GDM1 (cell line): ENCODE measurements at places on chromosomes 12 and 14.

DNA sequence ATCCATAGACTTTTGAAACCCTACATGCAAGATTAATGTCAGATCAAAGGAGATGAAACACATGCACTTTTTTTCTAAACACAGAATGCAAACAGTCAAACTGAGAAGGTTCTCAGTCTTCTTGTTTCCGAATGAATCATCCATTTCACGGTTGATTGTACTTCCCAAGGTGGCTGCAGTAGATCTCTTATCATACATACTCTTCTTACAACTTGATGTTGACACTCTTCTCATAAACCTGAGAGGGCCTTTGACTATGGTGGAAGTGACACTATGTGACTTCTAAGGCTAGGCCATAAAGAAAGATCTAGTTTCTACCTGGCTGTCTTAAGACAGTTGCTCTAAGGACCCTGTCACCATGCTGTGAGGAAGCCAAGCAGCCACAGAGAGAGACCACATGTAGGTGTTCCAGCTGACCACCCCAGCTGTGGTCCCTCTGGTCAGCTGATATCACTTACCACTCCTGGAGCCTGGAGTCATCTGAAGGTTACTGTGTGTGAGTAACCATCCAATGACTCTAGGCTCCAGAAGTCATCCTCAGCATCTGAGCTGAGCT is 67.2 kb upstream of the HMGA2 start:
- no peak for DNase-seq

GRCh38 chr14:80350707-80351106 is 139.4 kb upstream of the DIO2 start:
- no peak for DNase-seq

DNA sequence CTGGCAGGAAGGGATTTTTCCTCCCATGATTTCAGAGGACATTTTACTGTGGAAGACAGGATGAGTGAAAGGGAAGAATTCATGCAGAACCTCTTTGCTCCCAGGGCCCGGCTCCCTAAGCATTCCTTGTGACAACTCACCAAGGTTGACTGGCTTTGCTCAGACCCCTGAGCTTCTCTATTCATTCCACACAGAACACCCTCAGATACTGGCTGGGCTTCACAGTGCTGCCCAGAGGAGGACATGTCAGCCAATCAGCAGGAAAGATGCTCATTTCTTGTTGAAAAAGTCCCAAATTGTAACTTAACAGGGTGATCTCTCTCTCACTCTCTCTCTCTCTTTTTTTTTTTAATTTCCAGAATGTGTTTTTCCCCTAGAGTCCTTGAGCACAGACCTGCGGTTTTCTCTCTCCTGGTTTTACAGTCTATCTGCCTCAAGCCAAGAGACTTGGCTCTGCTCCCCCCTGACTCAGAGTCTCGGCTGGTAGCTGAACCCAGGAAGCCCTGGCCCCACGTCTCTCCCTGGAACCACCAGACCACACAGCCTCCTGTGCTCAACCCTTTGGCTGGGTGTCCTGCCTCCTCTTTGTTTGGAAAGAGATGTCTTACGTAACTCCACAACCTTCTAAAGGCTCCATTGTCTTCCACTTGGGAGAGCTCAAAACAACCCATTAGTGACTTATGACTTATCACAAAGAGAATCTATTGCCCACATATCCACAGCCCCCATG is 43.9 kb downstream of the SSPN start:
- no peak for DNase-seq

GRCh38 chr12:69916544-69917235 is 91.7 kb downstream of the MYRFL start:
- DNase-seq: no peak

- no peak for DNase-seq
Measured at GRCh38 chr12:59314209-59314608, 281.6 kb upstream of the SLC16A7 start.

DNA sequence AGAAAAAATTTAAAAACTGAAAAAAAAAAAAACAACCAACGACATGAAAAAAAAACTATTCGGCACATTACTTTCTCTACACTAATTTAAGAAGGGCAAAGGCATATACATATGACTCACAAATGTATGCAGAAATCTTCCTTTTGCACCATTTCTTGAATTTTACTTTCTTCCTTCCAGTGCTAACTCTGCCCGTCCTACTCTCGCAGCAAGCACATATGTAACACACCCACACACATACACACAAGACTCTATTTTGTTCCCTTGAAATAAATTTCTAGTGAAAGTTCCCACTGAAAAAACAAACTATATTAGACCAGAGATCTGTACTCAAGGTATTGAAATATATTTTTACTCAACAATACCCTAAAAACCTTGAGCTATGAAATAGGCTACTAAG is 14.6 kb downstream of the BTG1 start:
- DNase-seq: no peak

DNA sequence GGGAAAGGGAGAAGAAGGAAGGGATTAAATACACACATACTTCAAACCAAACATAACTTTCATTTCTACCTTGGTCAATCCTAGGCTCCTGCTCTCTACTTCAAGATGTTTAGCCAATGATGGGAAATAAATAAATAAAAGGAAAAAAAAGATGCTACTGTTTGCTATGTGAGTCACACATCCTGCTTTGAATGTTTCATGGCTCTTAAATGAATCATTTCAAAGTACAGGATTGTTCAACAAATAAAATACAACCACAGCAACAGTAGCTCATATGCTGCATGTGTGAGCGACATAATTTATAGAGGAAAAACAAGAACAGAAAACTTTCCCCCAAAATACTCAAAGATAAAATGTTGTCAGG is 54.3 kb upstream of the NPFF start:
- DNase-seq: no peak

DNA sequence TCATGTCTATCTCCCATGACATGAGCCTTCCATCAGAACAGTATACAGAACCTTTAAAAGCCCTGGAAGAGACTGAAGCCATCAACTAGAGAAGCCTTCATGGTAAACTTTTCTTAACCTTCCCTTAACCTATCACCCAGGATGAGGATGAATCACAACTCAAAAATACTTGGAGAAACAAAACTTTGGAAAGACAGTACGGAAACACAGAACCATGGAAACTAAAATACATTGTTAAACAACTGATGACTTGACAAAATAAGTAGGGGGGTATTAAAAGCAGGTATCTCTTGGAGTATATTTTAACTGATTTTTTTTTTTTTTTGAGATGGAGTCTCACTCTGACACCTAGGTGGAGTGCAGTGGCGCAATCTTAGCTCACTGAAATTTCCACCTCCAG is 8.7 kb downstream of the TM7SF3 start:
- no peak for DNase-seq

- DNase-seq: no peak
Measured at GRCh38 chr12:62865937-62866336, 69.0 kb downstream of the PPM1H start.

GRCh38 chr12:68340404-68341270 is 8.5 kb upstream of the MDM1 start:
- DNase-seq: no peak

GRCh38 chr12:94545935-94546771 is 86.5 kb upstream of the CEP83 start:
- peak; percentile 31 for DNase-seq

GRCh38 chr12:104485651-104486362 is 29.1 kb downstream of the CHST11 start:
- peak; percentile 49 for DNase-seq

DNA sequence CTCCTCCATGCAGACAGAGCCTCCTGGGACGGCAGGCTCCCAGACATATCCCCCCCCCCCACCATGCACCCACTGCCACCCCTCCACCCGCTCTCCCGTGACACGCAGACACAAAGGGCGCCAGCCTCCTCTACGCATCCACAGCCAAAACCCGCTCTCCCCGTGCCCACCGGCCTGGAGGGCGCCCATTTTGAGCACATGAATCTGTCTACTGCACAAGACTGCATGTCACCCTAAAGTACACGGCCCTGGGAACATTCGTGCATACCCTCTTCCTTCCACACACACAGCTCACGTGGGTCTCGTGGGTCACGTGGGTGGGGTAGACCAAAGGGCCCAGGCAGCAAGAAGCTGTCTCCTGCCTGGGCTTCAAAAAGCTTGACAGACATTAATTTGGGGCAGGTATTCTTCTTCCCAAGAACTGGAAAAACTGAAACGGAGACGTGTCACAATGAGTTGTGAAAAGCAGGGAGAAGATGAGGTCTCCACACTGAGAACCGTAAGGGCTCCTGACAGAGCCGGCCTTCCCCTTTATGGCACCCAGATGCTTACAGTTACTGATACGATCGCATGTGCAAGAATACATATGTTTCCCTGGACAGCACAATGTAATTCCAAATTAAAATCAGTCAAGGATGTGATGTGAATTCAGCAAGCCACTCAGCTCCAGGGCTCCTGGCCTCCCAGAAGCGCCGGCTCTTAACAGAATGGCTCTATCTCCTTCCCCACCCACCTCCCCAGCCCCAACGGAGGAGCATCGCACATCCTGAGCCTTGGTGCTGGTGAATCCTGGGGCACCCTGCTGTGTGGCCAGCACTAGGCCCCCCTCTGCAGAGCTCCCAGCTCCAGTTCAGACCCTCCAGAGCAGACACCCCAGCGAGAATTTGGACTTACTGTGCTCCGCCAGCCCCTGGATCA is 1.9 kb downstream of the TGFB3 start:
- DNase-seq: no peak

DNA sequence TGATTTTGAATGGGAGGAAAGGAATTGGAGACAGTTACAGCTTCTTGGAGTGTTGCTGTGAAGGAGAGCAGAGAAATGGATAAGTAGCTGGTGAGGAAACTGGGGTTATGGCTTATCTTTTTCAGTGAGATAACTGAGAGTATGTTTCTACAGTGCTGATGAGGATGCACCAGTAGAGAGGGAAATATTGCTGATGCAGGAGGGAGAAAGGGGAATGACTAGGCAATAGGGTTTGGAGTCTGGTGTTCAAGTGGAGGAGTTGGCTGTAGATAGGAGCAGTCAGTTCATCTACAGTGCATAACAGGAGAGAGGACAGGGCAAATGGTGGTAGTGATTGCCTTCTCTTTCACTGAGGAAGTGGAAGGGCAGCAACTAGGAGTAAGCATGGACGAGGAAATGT is 33.0 kb downstream of the SPATS2 start:
- no peak for DNase-seq

DNA sequence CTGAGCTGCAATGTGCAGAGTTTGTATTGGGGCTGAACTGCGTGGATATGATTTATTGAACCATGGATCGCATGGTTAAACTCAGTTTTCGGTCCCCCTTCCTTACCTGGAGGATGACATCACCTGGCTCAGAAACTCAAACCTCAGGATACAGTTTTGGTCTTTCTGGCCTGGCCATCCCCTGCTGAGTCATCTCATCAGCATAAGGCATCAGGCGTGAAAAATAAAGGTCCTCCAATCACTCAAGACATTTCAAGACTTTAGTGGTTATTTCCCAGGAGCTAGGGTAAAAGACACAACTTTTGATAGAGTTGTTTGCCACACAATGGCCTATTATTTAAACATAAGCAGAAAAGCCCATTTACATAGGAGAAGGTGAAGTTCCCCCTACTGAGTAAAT is 631.1 kb upstream of the TMEM132C start:
- no peak for DNase-seq

GRCh38 chr12:100920493-100920892 is 125.9 kb downstream of the ANO4 start:
- no peak for DNase-seq

- DNase-seq: no peak
Measured at GRCh38 chr12:20201733-20202132, 166.6 kb upstream of the PDE3A start.

DNA sequence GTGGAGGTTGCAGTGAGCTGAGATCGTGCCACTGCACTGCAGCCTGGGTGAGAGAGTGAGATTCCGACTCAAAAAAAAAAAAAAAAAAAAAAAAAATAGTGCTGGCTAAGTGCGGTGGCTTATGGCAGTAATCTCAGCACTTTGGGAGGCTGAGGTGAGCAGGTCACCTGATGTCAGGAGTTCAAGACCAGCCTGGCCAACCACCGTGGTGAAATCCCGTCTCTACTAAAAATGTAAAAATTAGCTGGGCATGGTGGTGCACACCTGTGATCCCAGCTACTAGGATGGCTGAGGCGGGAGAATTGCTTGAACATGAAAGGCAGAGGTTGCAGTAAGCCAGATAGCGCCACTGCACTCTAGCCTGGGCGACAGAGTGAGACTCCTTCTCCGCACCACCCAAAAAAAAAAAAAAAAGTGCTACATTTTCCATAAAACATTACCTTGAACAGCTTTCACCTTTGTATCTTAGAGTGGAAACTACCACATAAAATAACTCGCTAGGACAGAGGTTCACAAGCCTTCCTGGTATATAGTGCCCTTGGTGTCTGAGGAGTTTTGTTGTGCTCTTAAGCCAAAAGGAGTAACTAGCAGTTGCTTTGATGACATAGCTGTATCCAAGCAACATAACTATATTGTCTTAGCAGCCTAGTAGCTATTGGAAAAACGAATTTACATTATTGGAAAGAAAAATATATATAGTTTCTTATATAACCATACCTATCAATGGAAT is 11.1 kb downstream of the PTGES3 start:
- no peak for DNase-seq

GRCh38 chr14:98914942-98915341 is 357.1 kb downstream of the BCL11B start:
- no peak for DNase-seq

DNA sequence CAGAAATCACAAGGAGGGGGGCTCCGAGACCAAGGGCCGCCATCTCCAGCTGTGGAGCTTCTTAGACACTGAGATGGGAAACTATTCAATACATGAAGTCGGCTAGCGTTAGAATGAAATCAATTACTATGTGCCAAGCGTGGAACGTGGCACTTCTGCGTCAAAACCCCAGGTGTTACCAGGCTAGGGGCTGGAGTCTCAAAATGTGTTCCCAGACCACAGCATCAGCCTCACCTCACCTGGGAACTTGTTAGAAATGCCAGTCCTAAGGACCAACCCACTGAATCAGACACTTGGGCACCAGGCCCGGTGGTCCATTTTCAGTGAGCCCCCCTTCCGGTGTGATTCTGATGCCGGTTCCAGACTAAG is 5.0 kb upstream of the SETD1B start:
- no peak for DNase-seq

GRCh38 chr14:101878211-101878821 is 86.1 kb upstream of the DYNC1H1 start:
- no peak for DNase-seq

GRCh38 chr12:2395354-2395977 is 342.7 kb downstream of the CACNA1C start:
- peak; percentile 10 for DNase-seq

DNA sequence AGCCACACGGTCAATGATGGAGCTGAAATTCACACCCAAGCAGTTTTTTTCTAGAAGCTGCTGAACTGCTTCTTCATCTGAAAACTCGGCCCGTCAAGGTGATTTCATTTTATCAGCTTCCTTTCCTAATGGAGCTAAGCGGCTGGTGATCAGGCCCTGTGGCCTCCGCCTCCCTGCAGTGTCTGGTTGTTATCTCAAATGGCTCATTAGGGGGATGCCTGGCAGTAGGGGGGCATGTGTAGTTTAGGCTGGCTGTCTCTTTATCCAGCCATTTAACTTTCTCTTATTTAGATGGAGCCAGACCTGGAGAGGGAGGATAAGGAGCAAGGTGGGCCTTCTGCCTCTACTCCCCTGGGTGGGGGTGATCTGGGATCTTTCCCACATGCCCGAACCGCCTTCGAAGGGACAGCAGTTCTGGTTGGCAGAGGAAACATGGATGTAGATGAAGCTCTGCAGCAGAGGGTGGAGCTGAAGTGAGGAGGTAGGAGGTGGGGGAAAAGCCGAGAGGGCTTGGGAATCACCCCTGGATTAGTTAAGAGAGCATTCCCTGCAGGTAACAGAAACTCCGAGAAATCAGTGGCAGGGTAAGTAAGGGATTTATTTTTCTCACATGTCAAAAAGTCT is 64.4 kb downstream of the TGFB3 start:
- no peak for DNase-seq
